ENCODE measurements at places on chromosomes 7 and 10.

GRCh38 chr10:3811291-3811870 lies 26.4 kb upstream of the KLF6 start:
- no peak for DNase-seq

- DNase-seq: no peak
These were observed 212.7 kb downstream of the TAX1BP1 start for GRCh38 chr7:27952456-27953285.

GRCh38 chr10:118238573-118239235 lies 103.4 kb downstream of the FAM204A start:
- DNase-seq: no peak

DNA sequence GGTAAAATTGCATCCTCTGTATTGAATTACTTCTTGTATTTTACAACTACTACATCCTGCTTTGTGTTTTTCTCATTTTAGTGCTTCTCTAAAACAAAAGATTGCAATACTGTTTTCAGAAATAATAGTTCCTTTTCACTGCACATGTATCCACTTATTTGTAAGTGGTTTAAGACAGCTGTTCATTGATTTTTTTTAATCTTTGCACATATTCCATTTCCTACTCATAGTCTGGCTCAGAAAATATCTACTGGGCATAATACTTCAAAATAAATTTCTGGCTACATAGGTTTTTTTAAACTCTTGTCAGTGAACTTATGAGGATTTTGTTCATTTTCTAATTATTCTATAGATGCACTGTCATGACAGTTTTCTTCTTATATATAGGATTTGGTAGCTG lies 54.8 kb downstream of the SND1 start:
- DNase-seq: no peak

DNA sequence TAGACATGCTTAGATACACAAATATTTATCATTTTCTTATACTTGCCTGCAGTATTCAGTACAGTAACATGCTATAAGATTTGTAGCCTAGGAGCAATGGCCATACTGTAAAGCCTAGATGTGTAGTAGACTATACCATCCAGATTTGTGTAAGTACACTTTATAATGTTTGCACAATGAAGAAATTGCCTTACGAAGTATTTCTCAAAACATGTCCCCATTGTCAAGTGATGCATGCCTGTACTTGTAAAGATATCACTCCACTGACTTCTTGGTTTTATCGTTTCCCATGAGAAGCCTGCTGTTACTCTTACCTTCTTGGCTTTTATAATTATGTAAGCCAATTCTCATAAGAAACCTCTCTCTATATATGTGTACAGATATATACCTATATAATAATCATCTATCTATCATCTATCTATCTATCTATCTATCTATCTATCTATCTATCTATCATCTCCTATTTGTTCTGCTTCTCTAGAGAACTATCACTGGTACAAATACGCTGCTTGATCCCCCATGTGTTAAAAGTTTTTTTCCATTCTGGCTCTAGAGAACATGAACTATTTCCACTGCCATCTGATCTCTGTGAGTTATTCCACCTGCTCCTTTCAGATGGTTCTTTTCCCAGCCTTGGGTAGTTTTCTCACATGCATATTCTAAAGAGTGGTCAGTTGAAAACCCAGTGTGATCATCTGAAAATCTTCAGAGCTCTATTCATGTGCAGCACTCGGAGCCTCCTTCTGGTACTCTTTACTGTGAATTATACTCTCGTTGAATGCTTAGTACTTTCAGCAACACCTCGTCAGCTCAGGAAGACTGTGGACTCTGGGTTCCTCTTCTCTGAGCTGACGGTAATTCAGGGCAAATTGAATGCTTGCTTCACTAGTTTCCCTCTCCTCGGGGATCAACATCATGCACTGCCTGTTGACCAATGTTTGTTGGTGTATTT lies 14.5 kb upstream of the VCL start:
- DNase-seq: no peak

DNA sequence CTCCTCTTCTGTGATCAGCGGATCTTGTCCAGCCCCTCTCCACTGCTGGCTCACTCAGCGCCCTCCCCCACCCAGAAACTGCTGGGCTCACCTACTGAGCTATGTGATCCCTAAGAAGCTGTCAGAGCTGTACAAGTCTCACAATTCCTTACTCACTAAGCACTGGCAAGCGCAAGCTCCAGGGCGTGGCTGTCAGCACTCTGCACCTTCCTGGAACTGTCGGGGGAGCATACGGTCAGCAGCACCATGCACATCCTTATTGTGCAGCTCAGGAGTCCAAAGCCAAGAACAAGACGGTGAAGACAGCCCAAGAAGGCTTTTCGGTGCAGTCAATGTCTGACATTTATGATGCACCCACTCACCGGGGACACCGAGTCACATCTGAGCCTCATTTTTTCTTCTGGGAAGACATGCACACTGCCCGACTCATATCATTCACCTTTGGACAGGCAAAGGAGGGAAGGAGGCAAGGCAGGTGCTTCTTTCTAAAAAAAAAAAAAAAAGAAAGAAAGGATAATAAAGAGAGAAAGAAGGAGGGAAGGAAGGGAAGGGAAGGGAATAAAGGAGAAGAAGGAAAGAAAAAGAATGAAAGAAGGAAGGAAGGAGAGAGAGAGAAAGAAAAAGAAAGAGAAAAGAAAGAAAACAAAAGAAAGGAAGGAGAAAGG lies 56.3 kb downstream of the ASB13 start:
- no peak for DNase-seq

DNA sequence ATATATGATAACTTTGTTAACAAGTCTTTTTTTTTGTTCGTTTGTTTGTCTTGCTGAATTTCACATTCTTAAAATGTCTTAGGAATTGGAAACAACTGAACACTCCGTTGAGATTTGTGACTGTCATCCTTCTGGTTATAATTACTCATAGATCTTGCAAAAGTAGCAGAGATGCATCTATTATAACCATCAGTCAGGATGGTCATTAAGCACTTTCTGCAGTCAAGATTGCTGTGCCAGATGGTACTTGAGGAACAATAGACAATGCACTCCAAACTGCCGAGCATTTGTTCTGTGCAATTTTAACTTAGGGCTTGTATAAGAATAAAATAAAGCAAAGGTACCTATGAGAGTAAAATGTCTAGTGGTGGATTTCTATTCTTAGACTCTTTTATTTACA lies 710.1 kb upstream of the KCND2 start:
- no peak for DNase-seq

DNA sequence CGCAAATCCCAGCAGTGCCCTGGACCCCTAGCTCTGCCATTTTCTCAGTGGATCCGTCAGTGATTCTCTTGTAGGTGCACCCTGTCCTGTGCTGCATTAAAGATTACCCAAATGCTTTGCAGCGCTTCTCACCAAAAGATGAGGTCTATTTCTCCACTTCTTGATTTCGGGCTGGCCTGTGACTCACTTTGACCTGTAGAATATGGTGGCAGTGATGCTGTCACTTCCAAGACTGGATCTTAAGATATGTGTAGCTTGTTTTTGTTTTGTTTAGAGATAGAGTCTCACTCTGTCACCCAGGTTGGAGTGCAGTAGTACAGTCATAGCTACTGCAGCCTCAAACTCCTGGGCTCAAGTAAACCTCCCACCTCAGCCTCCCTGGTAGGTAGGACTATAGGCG lies 37.0 kb upstream of the ZMIZ1 start:
- DNase-seq: no peak

- DNase-seq: peak; percentile 15
These were observed 145.1 kb downstream of the PLXNA4 start for GRCh38 chr7:132430861-132431822.

GRCh38 chr10:124597846-124598165 lies 136.2 kb downstream of the LHPP start:
- no peak for DNase-seq

DNA sequence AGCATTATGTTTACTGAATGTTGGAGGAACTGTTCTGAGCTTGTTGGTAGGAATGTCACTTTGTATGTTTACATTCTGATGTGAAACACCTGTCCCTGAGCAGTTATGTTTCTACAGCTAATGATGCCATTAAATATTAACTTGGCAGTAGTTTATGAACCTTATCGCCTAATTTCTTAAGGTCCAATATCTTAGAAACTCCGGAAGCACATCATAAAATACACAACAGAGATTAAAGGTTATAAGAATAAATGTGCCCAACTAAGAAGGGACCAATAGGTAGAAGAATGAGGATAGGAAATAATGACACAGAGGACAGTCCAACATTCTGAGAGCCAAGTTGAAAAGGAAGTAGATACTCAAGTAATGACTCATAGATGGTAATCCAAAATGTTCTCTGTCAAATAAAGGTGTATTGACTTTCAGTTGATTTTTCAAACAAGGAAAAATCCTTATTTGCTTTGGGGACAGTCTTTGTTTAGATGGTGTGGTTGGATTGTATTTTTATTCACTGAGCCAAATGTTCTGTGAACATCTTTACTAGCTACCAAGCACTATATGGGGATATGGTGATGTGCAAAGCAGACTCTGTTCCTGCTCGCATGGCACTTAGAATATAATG lies 31.9 kb downstream of the LCOR start:
- no peak for DNase-seq

GRCh38 chr7:8354503-8354902 lies 78.9 kb upstream of the NXPH1 start:
- DNase-seq: no peak

GRCh38 chr10:4061441-4061951 lies 276.5 kb upstream of the KLF6 start:
- DNase-seq: no peak

DNA sequence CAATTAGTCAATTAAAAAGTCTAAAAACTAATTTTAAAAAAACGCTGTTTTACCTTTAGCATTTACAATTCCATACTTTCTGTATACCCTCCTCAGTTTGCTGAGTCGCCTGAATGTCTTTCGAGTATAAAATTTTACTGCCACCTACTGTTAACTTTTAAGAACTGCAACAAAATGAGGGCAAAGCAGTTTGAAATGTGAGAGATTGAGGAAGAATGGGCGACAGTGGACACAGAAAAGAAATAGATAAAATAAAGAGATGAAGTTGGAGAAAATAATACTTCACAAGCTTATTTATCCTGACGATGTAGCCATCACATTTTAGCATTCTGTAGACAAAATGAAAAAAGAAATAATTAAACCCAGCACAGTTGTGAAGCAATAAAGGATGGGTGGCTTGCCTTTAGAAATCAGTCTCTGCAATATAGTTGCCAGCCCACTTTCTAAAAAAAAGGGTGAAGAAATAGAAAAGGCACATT lies 110.8 kb upstream of the PTN start:
- no peak for DNase-seq

GRCh38 chr10:6460861-6461409 lies 119.1 kb downstream of the PRKCQ start:
- DNase-seq: no peak

DNA sequence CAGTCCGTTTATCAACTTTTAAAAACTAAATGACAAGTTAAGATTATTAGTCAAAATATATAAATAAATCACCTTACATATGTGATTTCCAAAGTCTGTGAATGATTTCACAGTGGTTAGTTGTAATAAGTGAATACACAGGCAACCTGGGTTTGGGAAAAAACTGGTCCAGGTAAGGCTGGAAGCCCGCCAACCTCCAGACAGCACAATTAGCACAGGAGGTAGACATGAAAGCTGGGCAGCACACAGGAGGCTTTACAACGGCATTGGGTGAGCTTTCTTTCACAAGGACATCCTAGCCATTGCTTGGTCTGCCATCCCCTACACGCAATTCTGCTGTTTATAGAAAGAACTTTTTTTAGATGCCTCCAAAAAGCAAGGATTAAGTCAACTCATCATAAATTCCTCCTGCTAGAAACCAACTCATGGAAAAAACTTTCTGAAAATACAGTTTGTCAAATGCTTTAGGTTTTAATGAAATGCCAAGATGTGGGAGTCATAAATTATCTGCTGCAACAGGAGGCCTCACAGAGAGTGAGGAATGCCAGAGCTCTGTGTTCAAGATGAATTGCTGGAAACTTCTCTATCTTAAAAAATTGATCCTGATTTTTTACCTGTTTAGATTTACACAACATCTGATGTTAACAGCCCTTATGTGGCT lies 346.8 kb upstream of the NFE2L3 start:
- DNase-seq: no peak

DNA sequence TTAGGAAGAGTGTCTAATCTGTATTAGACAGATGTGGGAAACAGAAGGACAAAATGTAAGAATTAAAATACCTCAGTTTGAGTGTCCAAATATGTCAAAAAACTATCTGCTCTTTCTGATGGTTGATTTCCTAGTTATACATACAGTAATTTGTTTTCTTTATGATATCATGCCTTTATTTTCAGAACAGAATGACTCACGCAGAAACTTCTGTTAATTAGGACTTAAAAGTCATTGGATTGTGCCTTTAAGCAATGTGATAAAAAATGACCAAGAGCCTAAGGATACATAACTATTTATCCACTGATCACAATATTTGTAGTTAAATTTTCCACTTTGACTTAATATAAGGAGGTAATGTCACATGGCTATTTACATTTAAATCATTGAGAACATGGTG lies 206.7 kb upstream of the PTPRZ1 start:
- no peak for DNase-seq

DNA sequence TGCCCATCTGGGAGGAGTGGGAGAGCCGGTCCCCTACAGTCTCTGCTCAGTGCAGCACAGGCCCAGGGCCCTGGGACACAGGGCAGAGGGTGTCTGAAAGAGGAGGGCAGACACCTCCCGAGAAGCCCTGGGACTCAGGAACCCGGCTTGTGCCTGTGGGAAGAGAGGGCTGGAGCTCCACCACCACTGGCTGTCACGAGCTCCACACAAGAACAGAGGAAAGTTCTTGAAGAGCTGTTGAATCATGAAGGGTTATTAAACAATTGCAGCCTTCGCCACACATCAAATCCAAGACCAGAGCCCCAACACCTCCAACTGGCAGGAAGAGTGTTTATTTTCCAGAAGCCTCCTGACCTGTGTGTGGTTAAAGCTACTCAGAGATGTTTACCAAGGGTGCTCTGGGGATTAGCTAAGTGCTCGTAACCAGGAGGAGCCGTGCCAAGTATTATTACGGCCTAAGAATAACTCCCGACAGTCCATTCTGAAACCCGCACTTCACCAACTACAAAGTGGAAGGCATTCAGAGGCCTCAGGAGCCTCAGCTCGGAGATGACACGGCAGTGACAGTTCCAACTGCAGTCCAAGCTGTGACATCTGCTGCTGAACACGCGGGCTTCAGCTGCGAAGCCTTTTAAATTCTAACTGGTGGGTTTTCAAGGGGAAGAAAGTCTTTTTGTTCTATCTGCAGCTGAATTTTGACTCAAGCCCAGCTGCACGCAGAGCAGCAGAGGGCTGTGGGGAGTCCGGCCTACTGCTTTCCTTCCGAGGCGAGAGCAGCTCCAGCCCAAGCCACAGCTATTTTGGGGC lies 75.1 kb downstream of the MAD1L1 start:
- DNase-seq: no peak

GRCh38 chr10:31051703-31052102 lies 20.0 kb upstream of the ZNF438 start:
- no peak for DNase-seq
